Fibroblast of mammary gland (primary cell): ENCODE measurements at places on chromosomes 11 and 22.

GRCh38 chr22:22906907-22907550 lies 19.4 kb downstream of the IGLL5 start:
- no peak for DNase-seq

DNA sequence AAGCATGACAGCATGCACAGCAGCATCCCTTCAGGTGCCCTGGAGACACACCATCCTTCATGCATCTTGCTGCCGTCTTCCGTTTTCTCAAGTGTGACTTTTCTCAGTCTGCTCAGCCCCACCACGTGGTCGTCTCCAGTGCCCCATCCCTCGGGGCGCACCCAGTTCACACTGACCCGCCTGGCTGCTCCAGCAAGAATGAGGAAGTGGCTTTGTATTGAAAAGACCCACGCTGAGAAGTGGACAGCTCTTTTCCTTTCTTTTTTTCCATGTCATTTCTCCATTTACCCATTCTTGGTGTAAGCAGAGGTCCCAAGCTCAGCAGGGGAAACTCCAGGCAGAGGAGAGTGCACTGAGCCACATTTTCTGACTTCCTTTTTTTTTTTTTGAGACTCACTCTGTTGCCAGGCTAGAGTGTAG lies 14.5 kb downstream of the SERPINH1 start:
- peak; percentile 55 for DNase-seq

DNA sequence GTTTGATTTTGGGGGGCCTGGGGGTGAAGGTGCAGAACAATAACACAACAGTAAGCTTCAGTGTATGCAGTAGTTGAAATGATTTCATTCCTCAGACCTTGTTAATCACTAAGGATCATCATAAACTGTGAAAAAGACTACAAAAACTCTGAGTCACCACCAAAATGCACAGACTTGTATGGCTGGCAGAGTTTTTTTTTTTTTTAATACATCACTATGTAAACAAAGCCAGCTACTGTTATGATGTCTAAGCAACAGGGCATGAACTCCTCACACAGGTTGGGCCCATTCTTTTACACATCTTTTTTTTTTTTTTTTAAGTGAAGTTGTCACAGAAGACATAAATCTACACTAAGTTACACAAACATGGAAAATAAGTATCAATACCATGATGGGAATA lies 311.9 kb downstream of the GUCY1A2 start:
- peak; percentile 69 for DNase-seq

GRCh38 chr11:5596607-5597201 lies at the start of gene TRIM6:
TRIM6 (plus strand) TSS chr11:5596637; CDS start chr11:5596898, 261 bp downstream.
- DNase-seq: peak; percentile 52

- no peak for DNase-seq
Observed at GRCh38 chr11:62842171-62842741, 2.9 kb upstream of the WDR74 start.

DNA sequence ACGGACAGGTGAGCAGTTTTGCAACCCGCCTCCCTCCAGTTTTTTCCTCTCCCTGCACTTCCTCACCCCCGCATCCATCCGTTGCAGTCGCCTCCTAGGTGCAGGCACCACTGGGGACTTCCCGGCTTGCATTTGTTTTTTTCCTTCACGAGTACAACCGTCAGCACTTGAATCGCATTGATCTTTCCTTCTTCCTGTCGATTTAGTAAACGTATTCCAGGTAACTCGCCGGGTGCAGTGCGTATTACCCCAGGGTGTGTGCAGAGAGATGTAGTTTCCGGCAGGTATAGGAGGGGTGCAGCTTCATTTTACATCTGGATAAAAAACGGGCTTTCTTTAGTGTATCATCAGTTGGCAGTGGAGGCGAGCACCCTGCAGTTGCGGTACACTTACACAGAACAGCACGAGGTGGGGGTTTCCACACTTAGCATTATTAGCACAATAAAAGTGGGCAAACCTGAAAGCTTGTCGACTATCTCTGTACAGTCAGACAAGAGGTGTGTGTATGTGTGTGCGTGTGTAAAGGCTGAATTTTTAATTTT lies at the start of gene SORL1-AS1:
TSS of gene SORL1-AS1 (minus strand) at position 359 of the 542 bp plus-strand sequence.
- no peak for DNase-seq

DNA sequence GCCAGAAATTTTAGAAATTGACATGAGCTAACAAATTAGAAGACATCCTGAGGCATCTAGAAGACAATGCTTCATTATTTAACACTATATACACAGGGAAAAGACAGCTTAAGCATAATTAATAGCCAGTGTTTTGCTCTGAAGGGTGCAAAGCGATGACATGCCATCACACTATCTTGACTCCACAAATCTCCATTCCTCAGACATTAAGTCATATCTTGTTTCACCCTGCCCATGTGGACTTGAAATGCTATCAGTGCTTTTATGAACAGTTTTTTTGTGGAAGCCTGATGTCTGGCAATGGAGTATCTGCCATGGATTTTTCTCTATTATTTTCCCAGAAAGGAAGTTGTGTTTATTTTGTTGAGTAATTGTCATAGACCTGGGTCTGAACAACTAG lies 2.3 kb downstream of the CARD18 start:
- DNase-seq: no peak

- DNase-seq: no peak
Observed at GRCh38 chr11:22753416-22753815, 76.2 kb downstream of the SVIP start.

DNA sequence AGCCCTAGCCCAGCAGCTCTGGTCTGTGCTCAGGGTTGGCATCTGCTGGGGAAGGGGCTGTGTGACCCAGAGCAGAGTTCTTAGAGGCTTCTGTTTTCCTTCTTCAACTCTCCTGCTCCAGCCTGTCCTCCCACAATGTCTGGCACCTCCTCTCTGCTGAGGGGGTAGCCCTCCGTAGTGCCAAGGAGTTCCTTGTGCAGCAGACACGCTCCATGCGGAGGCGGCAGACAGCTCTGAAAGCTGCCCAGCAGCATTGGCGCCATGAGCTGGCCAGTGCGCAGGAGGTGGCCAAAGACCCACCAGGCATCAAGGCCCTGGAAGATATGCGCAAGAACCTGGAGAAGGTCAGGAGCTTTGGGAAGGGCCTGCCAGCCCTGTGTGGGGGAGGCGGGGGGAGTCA lies 69.3 kb downstream of the CEP164 start:
- no peak for DNase-seq

DNA sequence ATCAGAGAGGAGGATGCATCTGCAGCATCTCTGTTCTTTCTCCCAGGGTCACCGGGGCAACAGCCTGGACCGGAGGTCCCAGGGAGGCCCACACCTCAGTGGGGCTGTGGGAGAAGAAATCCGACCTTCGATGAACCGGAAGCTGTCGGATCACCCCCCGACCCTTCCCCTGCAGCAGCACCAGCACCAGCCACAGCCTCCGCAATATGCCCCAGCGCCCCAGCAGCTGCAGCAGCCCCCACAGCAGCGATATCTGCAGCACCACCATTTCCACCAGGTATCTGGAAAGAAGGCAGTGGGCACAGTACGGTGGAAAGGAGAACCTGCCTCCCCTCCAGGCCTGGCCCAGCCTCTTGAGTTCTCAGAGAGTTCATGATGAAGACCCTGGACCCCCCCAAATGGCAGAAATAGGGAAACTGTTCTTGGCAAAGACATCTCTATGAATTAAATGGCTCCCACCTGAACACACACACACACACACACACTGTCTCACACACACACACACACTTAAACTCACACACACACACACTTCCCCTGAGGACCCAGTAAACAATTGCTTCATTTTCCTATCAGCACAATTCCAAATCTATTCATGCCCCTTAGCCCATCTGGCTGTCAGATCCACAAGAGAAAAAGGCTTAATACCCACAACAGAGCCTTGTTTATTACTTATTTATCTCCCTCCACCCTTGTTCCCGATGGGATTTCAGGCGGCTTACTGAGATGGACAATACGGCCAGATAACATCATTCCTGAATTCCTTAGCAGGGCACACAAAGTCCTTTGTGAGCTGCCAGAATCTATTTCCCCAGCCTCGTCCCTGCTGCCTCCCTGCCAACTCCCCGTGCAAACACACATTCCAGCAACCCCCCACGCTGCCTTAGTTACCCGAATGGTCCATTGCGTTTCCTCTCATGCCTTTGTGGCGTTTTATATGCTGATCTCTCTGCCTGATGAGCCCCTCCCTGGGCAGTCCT lies 8.1 kb downstream of the TMA7B start:
- DNase-seq: peak; percentile 13

- peak; percentile 66 for DNase-seq
Observed at GRCh38 chr11:102293873-102294601, 23.2 kb upstream of the BIRC3 start.

GRCh38 chr11:46296528-46297448 lies 19.3 kb downstream of the CREB3L1 start:
- DNase-seq: peak; percentile 85

- no peak for DNase-seq
Observed at GRCh38 chr11:77406396-77406795, 67.5 kb downstream of the PAK1 start.

- no peak for DNase-seq
Observed at GRCh38 chr11:77472991-77473800, 698 bp downstream of the PAK1 start.
